Right forelimb (tissue), 1 donor: ENCODE measurements at places on chromosomes 1 and 21.

DNA sequence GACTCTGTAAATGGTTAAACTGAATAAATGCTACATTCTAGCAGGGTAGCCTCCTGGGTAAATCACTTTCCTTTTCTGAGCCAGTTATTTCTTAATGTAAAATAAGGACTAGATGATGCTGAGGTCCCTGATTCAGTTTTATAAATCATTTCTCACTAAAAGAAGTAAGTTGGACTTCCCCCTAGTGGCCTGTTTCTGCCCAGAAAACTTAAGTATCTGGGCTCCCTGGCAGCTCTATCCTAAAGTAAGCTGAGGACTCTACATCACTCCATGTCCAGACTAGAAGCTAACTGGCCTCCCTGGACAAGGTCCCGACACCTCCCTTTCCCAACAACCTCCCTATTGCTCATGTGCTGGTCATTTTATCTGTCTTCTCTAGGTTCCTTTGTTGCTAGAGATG is 3.0 kb downstream of the GPN2 start:
- no peak for DNase-seq

DNA sequence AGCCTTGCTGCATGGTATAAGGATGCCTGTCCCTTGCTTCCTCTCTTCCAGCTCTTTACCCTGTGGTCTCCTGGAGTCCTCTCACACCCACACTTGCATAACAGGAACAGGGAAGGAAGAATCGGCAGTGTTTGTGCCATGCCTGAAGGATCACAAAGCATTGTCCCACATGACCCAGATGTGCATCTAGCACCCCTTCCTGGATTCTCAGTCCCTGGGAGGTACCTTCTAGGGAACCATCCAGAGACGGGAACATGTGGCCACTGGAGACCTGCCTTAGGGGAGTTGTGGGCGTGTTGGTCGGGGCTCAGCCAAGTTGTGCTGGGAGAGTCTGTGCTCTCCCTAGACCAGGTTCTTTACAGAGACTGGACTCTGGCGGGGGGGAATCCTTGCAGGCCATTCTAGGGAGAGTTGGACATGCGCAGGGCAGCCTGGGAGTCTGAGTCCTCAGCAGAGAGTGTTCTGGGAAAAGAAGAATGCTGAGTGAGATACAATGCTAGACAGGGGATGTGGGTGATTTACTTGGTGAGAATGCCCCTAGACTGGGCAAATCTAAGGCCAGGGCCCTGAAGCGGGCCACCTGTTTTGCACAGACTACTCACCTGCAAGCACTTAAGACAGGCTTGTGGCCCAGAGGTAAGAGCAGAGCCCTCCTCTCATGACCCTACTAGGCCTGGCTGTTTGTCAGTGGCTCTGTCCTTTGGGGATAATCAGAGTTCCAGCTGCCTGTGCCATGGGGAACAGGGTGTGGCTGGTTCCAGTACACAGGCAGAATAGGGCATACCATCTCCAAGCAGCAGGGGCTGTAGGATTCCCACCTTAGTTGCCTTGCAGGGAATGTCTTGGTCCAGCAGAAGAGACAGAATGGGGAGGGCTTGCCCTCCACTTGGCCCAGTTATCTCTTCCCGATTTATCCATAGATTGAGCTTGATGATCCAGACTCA is 89.8 kb downstream of the MAN1C1 start:
- DNase-seq, result no peak

DNA sequence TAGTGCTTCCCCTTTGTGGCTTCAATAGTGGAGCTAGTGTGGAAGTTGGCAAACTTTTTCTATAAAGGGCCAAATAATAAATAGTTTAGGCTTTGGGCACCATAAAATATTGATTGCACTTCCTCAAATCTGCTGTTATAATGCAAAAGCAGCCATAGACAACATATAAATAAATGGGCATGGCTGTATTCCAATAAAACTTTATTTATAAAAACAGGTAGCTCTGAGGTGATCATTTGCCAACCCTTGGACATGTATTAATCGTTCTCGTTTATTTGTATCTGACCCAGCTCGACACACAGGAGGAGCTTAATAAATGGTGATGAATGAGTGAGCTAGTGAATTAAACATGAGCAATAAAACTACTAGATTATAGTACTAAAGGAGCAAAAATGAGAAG is 13.3 kb downstream of the KAZN start:
- no peak for DNase-seq

DNA sequence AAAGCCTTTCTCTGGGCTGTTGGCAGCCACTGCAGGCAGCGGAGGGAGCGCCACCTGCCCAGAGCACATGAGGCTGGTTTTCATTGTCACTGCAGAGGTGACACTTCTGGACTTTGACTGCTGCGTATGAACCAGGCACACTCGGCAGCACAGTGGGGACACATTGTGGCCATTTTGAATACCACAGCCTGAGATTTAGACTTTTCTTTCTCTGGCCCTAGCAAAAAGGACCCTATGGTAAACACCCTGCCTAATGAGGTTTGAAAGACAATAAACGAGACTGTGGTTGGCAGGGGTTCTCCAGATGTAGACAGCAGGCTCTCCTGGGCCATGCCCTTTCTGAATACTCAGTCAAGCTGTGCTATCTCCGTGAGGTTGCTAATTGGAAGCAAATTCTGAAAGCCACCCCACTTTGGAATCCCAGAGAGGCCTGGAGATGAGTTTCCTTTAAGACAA is 12.0 kb upstream of the KCNE2 start:
- peak; percentile 69 for DNase-seq

DNA sequence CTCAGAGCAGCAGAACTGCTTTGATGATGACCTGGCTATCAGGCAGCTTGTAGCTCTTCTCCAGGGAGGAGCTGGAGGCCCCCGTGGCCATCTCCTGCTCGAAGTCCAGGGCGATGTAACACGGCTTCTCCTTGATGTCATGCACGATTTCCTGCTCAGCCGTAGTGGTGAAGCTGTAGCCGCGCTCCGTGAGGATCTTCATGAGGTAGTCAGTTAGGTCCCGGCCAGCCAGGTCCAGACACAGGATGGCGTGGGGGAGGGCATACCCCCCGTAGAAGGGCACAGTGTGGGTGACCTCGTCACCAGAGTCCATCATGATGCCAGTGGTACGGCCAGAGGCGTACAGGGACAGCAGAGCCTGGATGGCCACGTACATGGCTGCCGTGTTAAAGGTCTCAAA is 18.3 kb upstream of the TP53BP2 start:
- no peak for DNase-seq

GRCh38 chr1:29245261-29245660 is 8.9 kb downstream of the PTPRU start:
- DNase-seq, result no peak

DNA sequence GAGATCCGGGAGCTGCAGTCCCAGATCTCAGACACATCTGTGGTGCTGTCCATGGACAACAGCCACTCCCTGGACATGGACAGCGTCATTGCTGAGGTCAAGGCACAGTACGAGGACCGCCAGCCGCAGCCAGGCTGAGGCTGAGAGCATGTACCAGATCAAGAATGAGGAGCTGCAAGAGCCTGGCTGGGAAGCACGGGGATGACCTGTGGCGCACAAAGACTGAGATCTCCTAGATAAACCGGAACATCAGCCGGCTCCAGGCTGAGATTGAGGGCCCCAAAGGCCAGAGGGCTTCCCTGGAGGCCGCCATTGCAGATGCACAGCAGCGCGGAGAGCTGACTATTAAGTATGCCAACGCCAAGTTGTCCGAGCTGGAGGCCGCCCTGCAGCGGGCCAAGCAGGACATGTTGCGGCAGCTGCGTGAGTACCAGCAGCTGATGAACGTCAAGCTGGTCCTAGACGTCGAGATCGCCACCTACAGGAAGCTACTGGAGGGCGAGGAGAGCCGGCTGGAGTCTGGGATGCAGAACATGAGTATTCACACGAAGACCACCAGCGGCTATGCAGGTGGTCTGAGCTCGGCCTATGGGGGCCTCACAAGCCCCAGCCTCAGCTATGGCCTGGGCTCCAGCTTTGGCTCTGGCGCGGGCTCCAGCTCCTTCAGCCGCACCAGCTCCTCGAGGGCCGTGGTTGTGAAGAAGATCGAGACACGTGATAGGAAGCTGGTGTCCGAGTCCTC is 25.5 kb downstream of the ETV3L start:
- DNase-seq, result peak; percentile 73

DNA sequence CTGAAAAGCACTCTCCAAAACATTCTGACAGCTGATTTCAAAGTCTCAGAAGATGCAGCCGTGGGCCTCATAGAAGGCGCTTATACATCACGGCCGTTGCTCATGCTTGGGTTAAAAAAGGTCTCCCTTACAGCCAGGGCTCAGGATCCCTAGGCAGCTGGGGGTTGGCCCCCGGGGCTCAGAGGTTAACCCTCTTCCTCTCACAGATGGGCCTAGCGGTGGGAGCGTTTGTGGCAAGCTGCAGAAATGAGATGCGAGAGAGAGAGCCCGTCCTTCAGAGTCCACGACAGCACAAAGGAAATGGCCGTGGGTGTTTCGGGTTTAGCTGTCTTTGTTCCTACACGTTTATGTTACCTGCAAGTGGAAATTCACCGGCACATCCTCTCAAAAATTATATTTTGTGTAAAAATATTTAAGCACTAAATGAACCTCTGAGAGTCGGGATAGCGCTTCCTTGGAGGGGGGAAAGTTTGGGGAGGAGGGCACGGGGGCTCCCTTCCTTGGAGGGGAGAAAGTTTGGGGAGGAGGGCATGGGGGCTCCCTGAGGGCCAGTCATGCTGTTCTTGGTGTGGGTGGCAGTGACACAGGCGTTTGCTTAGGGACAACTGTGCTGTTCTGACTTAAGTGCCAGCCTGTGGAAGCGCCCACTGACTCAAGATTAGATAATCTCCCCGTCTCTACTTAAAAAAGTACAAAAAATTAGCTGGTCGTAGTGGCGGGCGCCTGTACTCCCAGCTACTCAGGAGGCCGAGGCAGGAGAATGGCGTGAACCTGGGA is 20.5 kb upstream of the PRDM15 start:
- DNase-seq, result no peak

GRCh38 chr1:115193046-115193828 is 103.9 kb upstream of the TSPAN2 start:
- no peak for DNase-seq

GRCh38 chr21:44919913-44920693 is 596 bp downstream of the ITGB2 start:
- DNase-seq, result no peak

DNA sequence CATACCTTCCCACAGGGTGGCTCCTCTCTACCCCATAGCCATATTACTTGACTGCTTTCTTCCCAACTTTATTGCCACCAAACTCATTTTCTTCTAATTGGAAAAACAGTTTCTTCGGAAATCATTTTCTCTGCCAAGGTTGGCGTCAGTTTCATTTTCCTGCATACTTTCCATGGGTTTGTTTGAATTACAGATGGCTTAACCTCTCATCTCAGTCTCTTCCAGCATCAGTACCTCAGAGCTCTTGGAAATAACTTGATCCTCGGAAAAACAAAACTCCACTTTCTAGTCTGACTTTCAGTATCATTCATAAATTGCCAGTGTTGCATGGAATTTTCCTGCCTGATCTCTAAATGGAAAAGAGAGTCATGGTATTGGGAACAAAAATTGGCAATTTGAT is 20.3 kb upstream of the PRDM2 start:
- no peak for DNase-seq

DNA sequence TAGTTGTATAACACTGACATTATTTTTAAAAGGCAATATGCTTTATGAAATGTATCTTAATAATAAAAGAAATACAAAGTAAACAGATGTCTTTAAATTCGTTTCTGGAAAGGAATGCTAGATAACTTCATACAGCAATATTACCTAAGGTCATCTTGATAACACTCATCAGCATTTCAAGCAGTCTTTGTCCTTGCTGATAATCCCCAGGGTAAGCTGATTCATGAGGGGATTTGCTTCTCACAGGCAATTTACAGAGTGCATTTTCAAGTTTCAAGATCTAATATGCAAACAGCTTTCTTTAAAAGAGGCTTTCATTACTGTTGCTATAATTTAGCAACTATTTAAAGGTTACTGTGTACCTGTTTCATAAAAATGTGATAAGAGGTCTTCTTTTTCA is 75.2 kb upstream of the NEK2 start:
- DNase-seq, result no peak

- no peak for DNase-seq
These were observed 5.4 kb downstream of the GJA8 start for GRCh38 chr1:147907786-147908509.

GRCh38 chr1:29991025-29991424 is 732.4 kb downstream of the MATN1 start:
- DNase-seq, result peak; percentile 38

- no peak for DNase-seq
These were observed 128.6 kb upstream of the COL6A1 start for GRCh38 chr21:45852886-45853400.
